ENCODE measurements at places on chromosomes 1 and 21. TPM values are rescaled to one million over a fixed set of nuclear protein-coding genes. Genes with fewer than 3 reads are reported as not detected.

The AIM2 gene
- total RNA-seq, result 123 TPM

DNA sequence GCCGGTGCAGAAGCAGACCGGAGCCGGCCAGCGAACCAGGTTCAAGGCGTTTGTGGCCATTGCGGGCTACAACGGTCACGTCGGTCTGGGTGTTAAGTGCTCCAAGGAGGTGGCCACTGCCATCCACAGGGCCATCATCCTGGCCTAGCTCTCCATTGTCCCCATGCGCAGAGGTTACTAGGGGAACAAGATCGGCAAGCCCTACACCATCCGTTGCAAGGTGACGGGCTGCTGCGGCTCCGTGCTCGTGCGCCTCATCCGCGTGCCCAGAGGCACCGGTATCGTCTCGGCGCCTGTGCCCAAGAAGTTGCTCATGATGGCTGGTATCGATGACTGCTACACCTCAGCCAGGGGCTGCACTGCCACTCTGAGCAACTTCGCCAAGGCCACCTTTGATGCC, 38.1 kb downstream of the LRRC52 start:
- H3K4me3 ChIP-seq, result no peak overlapping the region
- H3K27me3 ChIP-seq, result peaks cover 14% of the 10 kb centered on the region
- H3K27ac ChIP-seq, result no peak overlapping the region

DNA sequence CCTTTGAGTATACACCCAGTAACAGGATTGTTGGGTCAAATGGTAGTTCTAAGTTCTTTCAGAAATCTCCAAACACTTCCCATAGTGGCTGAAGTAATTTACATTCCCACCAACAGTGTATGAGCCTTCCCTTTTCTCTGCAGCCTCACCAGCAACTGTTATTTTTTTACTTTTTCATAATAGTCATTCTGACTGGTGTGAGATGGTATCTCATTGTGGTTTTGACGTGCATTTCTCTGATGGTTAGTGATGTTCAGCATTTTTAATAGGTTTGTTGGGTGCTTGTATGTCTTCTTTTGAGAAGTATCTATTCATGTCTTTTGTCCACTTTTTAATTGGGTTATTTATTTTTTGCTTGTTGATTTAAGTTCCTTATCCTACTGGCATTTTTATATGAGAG, 26.4 kb upstream of the LAMC1 start:
- ATAC-seq, result no peak
- no peak overlapping the region for H3K4me3 ChIP-seq
- no peaks in the 10 kb centered on the region for H3K36me3 ChIP-seq
- no peaks in the 10 kb centered on the region for H3K4me1 ChIP-seq

- no peak for ATAC-seq
- H3K27me3 ChIP-seq, result peaks cover 23% of the 10 kb centered on the region
- H3K4me1 ChIP-seq, result no peaks in the 10 kb centered on the region
- no peak overlapping the region for H3K27ac ChIP-seq
These were observed 189.9 kb downstream of the FOXD2 start for GRCh38 chr1:47627471-47628370.

The PCP4 gene
- total RNA-seq, result not detected

DNA sequence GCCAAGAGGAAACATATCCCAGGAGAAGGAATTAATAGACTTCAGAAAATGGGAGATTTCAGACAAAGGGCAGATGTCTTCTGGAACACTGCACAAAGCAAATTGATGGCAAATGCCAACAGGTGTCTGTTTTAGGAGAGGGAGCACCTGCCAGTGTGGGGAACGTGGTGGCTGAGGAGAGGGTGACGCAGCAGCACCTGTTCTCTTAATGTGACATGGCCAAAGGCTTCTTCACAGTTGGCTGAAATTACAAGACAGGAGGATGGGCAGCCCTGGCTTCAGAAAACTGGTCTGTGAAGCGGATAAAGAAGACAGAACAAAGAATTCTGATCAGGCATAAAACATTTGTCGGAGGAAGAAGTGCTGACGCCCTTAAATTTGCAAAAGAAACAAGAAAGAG, 178.7 kb upstream of the RUNX1 start:
- peaks cover 15% of the 10 kb centered on the region for H3K4me1 ChIP-seq
- H3K27me3 ChIP-seq, result no peaks in the 10 kb centered on the region

DNA sequence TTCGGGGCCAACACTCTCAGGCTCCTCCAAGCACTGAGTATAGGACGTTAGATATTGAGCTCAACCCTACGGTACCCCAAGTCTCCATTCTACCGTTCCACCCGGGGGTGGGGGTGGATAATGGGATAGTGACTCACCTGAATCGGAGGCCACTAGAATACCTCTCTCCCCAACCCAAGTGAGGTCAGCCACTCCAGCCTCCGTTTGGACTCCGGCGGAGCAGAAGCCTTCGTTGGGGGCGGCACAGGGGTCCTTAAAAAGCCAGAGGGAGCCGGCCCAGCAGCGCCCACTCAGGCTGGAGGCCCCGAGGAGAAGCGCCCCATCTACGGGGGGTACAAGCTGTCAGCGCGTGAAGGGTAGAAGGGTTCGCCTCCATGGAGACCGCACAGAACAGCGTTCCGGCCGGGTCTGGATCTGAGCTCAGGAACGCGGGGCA, 556 bp downstream of the WDR77 start:
- peaks cover 39% of the 10 kb centered on the region for H3K4me1 ChIP-seq
- peak; percentile 20 for ATAC-seq
- peaks cover 95% of the 10 kb centered on the region for H3K36me3 ChIP-seq
- H3K27me3 ChIP-seq, result no peaks in the 10 kb centered on the region
- peak overlapping the region; percentile 99 for H3K4me3 ChIP-seq

The RIMS3 gene
- 3.0 TPM for total RNA-seq

DNA sequence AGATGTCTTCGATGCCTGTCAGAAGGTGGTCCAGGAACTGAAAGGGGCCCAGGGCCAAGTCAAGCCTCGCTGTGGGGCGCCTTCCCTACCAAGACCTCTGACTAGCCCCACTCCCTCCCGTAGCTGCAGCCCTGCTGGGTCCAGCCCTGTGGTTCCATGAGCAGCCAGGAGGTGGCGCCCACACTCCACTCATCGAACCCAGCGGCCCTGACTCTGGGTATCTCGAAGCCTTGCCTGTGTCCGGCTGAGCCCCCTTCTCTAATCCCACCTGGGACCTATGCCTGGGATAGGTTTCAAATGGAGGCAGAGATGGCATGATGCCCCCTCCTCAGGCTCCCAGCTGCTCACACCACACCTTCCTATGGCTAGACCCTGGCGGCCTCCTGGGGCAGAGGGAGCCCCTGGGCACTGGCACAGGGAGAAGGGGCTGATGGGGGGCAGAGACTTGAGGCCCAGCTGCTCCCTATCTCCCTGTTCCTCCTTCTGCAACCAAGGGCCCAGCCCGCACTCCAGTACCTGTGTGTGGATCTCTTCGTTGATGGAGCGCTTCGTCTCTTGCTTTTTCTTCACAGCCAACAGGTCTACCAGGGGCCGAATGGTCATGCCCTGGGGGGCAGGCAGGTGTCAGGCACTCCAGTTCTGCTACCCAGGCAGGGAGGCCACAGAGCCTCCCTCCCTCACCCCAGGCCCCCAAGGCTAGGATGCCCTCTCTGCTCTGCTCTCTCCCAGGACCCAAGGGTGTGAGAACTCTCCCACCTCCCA, 52.0 kb downstream of the SLC9A1 start:
- peaks cover 11% of the 10 kb centered on the region for H3K36me3 ChIP-seq
- peak; percentile 34 for ATAC-seq
- H3K4me3 ChIP-seq, result no peak overlapping the region
- H3K27ac ChIP-seq, result no peak overlapping the region

DNA sequence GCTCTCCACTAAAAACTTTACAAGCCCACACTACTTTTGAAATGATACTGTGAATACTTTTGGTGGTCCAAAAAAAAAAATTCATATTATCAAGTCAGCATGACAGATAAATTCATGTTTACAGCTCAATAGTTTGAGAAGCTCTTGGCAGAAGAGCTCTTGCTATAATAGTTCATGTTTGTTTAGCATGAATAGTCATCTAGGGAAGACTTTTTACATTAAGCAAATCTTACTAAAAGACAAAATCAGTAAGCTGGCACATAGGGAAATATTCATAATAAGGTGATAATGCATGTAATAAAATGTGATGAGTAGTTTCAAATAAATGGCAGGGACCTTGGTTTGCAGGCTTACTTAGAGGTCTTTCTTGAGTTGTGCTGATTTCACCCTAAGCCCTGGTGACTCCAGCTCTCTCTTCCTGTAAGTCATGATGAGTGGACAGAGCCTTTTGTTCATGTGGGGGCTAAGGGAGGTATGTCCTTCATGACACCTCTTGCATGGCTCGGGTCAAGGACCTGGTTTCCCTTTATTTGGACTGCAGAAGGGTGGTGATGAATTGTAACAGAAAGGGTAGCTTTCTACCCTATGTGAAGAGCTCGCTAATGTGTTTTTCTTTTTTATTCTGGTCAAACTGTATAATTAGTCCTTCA, 166.7 kb downstream of the GABPA start:
- no peak overlapping the region for H3K4me3 ChIP-seq
- ATAC-seq, result no peak
- peaks cover 14% of the 10 kb centered on the region for H3K36me3 ChIP-seq
- H3K27ac ChIP-seq, result no peak overlapping the region
- H3K4me1 ChIP-seq, result no peaks in the 10 kb centered on the region

GRCh38 chr21:44765231-44766013, 36.2 kb downstream of the UBE2G2 start:
- peak overlapping the region; percentile 70 for H3K4me3 ChIP-seq
- H3K27me3 ChIP-seq, result no peaks in the 10 kb centered on the region
- peak; percentile 85 for ATAC-seq
- H3K27ac ChIP-seq, result peak overlapping the region; percentile 91
- peaks cover 21% of the 10 kb centered on the region for H3K36me3 ChIP-seq

DNA sequence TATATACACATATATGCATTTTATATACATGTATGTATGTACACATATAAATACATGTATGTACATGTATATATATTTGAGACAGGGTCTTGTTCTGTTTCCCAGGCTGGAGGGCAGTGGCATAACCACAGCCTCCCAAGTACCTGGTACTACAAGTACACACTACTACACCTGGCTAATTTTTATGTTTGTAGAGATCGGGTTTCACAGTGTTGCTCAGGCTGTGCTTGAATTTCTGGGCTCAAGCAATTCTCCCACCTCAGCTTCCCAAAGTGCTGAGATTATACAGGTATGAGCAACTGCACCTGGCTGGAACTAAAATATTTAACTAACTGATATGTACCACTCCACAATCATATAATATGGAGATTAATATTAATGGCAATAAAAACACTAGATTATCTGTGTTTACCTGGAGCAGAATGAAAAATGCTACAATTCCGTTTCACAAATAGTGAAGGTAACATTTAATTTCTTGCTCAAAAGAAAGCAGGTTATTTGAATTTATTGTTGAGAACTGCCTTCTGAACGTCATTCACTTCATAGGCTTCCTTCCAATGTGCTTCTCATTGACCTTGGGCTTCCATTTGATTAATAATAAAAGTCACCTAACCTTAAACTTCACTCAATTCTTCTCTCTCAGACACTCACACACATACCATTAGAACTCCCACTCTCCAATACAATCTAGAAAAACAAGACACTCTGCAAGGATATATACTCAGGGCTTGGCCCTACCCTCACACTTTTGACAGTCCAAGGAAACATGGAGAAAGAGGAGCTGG, 57.0 kb downstream of the PTGER3 start:
- H3K27ac ChIP-seq, result no peak overlapping the region
- no peaks in the 10 kb centered on the region for H3K4me1 ChIP-seq
- no peak overlapping the region for H3K4me3 ChIP-seq

GRCh38 chr1:215543191-215543606, 23.9 kb upstream of the KCTD3 start:
- no peaks in the 10 kb centered on the region for H3K36me3 ChIP-seq
- no peak overlapping the region for H3K4me3 ChIP-seq
- no peaks in the 10 kb centered on the region for H3K27me3 ChIP-seq
- no peaks in the 10 kb centered on the region for H3K4me1 ChIP-seq
- ATAC-seq, result peak; percentile 87

DNA sequence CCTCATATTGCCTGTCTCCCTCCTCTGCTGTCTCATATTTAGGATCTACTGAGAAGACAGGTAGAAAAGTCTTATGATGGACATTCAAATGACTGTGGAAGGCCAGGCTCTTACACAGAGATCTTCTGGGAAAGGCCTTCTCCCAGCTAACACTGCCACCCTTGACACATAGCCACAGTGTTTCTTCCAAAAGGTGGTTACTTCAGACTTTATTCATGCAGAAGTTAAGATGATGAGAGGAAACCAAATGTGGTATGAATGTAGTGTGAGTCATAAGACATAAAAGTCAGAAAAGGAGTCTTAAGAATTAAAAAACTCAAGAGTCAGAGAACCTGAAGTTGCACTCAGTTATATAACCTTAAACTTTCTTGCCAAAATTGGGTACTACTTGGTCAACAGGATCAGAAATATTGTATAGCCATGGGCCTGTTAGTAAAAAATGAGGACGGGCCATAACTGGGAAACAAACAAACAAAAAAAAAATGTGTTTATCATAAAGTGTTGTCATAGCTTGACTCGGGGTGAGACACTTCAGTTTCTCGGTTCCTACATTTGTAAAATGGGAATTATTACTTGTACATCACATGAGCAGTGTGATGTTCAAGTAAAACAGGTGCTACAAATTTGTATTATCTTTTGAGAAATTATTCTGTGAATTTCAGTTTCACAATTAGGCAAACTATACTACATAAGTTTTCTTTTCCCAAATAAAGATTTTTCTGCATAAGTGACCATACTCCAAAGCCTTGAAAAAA, 1.2 kb upstream of the DENND1B start:
- peak overlapping the region; percentile 97 for H3K27ac ChIP-seq
- peak overlapping the region; percentile 88 for H3K4me3 ChIP-seq
- no peaks in the 10 kb centered on the region for H3K27me3 ChIP-seq
- H3K36me3 ChIP-seq, result peaks cover 10% of the 10 kb centered on the region
- ATAC-seq, result peak; percentile 82
- H3K4me1 ChIP-seq, result peaks cover 39% of the 10 kb centered on the region

- peaks cover 53% of the 10 kb centered on the region for H3K4me1 ChIP-seq
- H3K36me3 ChIP-seq, result no peaks in the 10 kb centered on the region
- H3K27me3 ChIP-seq, result no peaks in the 10 kb centered on the region
- peak; percentile 16 for ATAC-seq
- H3K27ac ChIP-seq, result no peak overlapping the region
These were observed 5.8 kb downstream of the BCL9 start for GRCh38 chr1:147547065-147547464.

The RGS4 gene
- total RNA-seq, result not detected

DNA sequence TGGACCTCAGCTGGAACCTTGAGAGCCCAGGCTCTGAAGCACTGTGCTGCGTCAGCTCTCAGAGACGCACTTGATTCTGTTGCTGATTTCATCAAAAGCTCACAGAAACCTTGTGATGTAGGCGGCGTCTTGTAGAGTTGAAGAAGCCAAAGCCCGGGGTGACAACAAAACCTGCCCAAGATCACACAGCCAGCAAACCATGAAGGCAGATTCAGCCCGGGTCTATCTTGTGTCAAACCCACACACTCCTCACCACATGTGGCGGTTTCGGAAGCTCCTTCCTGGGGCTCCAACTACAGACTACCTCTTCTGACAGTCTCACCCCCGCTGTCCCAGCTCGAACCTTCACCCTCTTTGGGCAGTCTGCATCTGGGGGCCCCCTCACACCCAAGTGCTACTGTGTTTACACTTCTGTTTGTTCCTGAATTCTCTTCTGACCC, 50.4 kb downstream of the TENT5C start:
- peak overlapping the region; percentile 86 for H3K27ac ChIP-seq
- H3K4me3 ChIP-seq, result peak overlapping the region; percentile 76
- peaks cover 72% of the 10 kb centered on the region for H3K4me1 ChIP-seq
- H3K27me3 ChIP-seq, result no peaks in the 10 kb centered on the region

The LZIC gene
- total RNA-seq, result 17.4 TPM

Measured in activated T-helper 17 cell treated with anti-CD3 and anti-CD28 coated beads, Interleukin-2, amount 50 U/mL, for 72 hours (primary cell).